ENCODE measurements at places on chromosomes 1 and 21. TPM values are rescaled to one million over a fixed set of nuclear protein-coding genes. Genes with fewer than 3 reads are reported as not detected.

Gene MOV10
- 33.2 TPM for total RNA-seq

Gene SMIM1
- 0.17 TPM for total RNA-seq

Gene OR2T11
- not detected for total RNA-seq

Gene OR2M3
- total RNA-seq = not detected

Gene OR2T33
- not detected for total RNA-seq

Gene OR10Z1
- total RNA-seq = not detected

Gene TUFT1
- total RNA-seq = 5.3 TPM

Gene AADACL3
- not detected for total RNA-seq

Gene CCDC30
- 0.69 TPM for total RNA-seq

Gene GPR157
- 4.6 TPM for total RNA-seq

Gene VASH2
- under 0.01 TPM for total RNA-seq

Gene CFAP107
- total RNA-seq = not detected

Gene TSPAN1
- 0.33 TPM for total RNA-seq

Gene OR2T29
- not detected for total RNA-seq

Gene RAB29
- total RNA-seq = 22.2 TPM

Gene AADACL4
- total RNA-seq = not detected

Gene C2CD2
- 28.3 TPM for total RNA-seq

Gene ZNF648
- not detected for total RNA-seq

Gene PFDN2
- 39.4 TPM for total RNA-seq

Gene KHDRBS1
- total RNA-seq = 60.2 TPM

Gene SKI
- total RNA-seq = 18.1 TPM

Measured in dermis lymphatic vessel endothelial cell (primary cell).